ENCODE measurements at places on chromosomes 2 and 18. TPM values are rescaled to one million over a fixed set of nuclear protein-coding genes. Genes with fewer than 3 reads are reported as not detected.

- no peak for DNase-seq
Observed at GRCh38 chr2:65834771-65835475, 402.5 kb upstream of the SPRED2 start.

- DNase-seq = no peak
Observed at GRCh38 chr2:193461431-193461934, 1266.8 kb upstream of the TMEFF2 start.

The LCT gene
- not detected for polyA plus RNA-seq

- no peak for DNase-seq
Observed at GRCh38 chr18:58966704-58967103, 102.0 kb downstream of the ZNF532 start.

Data from renal cortex interstitium (tissue), 15 donors.